ENCODE measurements at places on chromosomes 2 and 18. TPM values are rescaled to one million over a fixed set of nuclear protein-coding genes. Genes with fewer than 3 reads are reported as not detected.
A peak's percentile ranks its signal among the peaks of the same experiment; 100 is the strongest.

The DPYSL5 gene
- total RNA-seq, result not detected

DNA sequence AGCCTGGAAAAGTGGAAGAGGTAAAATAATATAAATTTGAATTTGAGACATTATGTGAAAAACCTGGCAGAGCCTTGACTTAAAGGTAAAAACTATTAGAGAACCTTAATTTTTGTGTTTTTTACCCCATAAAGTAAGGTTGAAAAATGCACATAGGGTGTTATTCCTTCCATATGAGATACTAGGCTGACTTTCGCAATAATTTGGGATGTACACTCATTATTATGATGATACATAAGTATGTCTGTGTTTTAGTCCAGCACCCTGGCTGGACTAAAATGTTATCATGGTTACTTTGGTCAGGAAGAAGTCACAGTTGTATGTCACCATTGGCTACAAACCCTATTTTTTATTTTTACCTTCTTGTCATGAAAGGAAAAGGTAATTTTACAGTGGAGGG is 19.8 kb downstream of the NEMP2 start:
- no peak for DNase-seq

- DNase-seq, result no peak
Observed at GRCh38 chr2:168765401-168765800, 37.0 kb upstream of the NOSTRIN start.

- no peak for DNase-seq
Observed at GRCh38 chr2:98468621-98469236, 24.1 kb downstream of the INPP4A start.

- no peak for DNase-seq
Observed at GRCh38 chr2:167157523-167157922, 269.2 kb downstream of the XIRP2 start.

The DLGAP1 gene
- 0.05 TPM for total RNA-seq

The LIMS3 gene
- 3.1 TPM for total RNA-seq

The LHCGR gene
- total RNA-seq, result not detected

DNA sequence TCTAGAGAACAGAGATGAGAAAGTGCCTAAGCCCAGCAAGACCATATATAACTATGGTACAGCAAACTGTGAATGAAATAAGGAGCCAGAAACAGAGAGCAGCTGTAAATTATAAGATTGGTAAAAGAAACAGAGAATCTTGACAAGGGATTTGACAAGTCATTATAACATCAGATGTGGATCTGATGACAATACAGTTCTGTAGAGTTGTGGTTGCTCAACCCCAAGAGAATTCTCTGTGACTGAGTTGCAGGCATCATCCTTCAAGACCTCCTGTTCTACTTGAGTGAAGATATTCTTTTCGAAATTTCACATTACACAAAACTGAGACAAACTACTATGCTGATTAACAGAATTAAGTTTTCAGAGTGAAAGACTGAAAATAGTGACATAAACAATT is 343.1 kb upstream of the SLC39A10 start:
- DNase-seq, result no peak

The HK2 gene
- 13.8 TPM for total RNA-seq

The LBX2 gene
- 1.0 TPM for total RNA-seq

DNA sequence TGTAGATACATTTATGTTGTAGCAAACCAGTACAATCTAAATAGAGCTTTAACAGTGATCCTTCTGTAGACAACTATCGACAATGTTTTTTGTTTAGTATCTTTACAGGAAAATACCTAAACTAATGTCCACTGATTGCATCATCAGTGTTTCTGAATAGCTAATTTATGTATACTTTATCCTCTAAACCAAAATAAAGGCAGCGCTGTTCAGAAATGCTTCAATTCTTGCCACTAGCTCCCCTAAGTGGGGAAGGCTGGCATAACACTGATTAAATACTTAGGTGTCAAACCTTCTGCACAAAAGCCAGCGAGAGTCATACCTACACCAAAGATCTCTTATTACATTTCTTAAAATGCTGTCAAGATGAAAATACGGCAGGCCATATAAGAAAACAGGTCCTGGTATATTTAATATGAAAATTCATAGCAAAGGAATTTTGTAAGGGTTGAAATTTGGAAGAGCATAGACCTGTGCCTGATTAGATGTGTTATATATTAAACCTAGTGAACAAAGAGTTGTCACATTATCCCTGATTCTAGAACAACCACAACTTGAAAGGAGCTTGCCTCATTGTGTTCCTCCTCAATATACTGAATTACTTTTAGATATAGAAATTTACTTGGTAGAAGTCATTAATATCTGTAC is 1693.4 kb upstream of the SLC39A10 start:
- no peak for DNase-seq

GRCh38 chr18:67380867-67381266 is 135.7 kb downstream of the DSEL start:
- no peak for DNase-seq

The CRYGC gene
- not detected for total RNA-seq

- DNase-seq, result no peak
Observed at GRCh38 chr2:139217641-139218040, 437.5 kb upstream of the NXPH2 start.

The NPC1 gene
- total RNA-seq, result 36.5 TPM

GRCh38 chr2:187319441-187320108 is 128.5 kb downstream of the CALCRL start:
- no peak for DNase-seq

DNA sequence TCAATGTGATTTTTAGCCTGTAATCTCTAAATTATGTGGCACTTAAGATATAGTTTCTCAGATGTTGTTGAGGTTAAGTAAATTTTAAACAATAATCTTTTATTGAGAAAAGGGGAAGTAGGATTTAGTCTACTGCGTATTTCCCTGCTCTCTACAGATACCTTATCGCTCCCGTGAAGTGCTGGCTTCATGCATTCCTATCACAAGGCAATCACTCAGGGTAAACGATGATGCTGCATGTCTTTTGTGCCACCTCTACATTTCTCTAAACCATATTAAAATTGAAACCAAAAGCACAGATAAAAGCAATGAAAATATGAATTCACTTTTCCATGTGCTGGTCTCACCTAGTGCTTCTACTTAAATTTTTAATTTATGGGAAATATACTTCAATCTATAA is 14.4 kb upstream of the RPE start:
- DNase-seq, result no peak

- DNase-seq, result no peak
Observed at GRCh38 chr18:23166891-23167541, 31.7 kb downstream of the CABLES1 start.

GRCh38 chr2:229124136-229124535 is 147.0 kb downstream of the PID1 start:
- DNase-seq, result no peak

The PID1 gene
- total RNA-seq, result not detected

DNA sequence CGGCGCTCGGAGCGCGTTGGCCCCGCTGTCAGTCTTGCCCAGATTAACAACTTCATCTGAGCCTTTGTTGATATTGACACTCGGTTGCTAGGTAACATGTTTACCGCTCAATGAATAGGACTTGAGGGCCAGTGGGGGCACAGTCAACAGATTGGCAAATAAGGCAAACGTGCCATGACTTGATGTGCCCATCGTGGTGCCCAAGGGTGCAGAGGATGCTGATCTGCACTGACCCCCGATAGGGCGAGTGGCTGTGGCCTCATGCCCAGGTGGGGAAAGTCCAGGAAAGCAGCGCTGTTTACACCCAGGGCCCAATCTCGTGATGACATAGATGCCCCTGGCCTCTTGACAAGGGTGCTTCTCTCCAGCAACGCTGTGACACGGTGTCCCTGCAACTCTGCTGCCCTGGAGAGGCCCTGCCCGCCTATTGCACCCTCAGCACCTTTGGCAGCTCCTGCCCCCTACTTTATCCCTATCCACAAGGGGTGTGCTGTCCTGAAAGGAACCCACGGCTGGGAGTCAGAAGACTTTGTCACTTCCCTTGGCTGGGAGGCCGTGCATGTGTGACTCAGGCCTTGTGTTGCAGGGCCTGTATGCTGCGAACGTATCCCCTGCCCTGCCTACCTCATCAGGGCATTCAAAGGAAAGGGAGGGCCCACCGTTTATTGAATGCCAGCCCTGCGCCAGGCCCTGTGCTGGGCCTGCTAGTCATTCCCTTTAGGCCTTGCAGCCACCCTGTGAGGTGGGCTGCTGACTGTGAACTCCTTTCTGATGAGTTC is 158.0 kb downstream of the INHBB start:
- no peak for DNase-seq

DNA sequence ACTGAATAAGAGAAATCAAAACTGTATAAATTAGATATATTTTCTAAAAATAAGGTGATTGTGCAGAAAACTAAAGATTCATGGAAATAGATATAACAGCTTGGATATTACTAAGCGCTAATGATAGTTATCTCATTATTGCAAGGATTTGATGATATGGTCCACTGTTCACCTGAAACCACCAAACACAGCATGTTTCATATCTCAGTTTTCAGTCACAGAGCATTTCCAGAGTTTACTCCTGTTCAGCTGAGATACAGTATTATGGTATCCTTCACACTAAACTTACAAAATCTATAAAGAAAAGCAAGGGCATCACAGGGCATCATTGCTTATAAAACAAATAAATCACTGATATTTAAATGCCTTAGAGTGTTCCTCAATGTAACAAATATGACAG is 591.6 kb downstream of the ERBB4 start:
- no peak for DNase-seq

DNA sequence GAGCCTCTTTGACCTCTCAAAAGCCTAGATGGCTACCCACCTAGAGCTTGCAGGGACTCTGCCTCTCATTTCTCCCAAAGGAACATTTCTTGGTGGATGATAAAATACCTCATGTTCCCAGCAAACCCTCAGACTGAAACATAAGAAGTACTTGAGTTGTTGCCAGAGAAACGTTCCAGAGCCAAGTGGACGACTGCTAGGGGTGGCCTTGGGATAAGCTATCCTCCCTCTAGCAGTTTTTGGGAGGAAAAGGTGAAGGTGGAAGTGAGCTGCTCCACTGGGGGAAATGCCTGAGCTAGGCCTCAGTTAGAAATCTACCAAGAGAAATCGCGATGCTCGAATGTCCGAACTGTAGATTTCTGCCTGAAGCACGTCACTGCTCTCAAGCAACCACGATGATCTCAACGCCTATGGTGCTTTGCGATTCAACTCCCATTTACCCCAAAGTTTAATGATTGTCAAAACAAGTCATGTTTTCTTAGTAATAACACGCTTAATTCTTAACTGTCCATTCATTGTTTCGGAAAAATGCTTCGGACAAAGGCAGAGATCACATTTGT is 91.5 kb downstream of the CCBE1 start:
- no peak for DNase-seq

DNA sequence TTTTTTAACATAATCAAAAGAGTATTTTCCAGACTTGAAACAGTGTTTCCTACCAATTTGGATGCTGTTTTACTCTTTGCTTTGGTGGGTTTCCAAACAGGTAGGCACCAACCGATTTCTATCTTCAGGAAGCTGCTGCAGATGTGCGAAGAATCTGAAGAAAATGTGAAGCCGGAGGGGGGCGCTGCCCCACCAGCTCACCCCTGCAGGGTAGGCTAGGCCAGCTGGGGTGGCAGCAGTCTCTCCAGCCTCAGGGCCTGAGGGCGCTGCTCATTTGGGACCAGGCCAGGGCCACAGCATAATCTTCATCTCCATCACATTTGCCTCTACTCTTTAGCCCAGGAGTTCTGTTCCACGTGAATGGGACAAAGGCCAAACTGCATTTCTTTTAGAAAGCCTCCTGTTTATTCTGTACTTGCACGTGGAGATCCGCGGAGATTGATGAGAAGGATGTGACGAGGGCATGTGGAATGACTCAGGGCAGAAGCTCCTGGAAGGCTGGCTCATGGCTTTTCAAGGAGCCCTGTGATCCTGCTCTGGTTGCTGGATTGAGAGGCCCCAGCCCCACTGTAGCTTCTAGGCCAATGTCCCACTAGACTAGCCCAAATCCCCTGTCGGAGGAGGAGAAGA is 84.2 kb upstream of the FAM136A start:
- peak; percentile 79 for DNase-seq

DNA sequence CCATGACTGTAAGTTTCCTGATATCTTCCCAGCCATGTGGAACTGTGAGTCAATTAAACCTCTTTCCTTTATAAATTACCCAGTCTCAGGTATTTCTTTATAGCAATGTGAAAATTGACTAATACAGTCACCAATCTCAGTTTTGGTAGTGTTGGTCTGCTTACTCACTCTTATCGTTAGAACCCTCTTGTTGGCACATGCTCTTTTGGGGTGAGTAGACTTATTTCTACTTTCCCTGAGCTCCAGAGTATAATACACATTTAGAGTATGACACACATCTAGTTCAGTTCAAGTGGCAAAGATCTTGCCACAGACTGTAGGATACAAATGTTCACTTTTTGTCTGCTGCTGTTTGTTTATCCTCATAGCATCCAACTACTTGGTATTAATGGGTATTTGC is 347.5 kb upstream of the CELF4 start:
- DNase-seq, result no peak

DNA sequence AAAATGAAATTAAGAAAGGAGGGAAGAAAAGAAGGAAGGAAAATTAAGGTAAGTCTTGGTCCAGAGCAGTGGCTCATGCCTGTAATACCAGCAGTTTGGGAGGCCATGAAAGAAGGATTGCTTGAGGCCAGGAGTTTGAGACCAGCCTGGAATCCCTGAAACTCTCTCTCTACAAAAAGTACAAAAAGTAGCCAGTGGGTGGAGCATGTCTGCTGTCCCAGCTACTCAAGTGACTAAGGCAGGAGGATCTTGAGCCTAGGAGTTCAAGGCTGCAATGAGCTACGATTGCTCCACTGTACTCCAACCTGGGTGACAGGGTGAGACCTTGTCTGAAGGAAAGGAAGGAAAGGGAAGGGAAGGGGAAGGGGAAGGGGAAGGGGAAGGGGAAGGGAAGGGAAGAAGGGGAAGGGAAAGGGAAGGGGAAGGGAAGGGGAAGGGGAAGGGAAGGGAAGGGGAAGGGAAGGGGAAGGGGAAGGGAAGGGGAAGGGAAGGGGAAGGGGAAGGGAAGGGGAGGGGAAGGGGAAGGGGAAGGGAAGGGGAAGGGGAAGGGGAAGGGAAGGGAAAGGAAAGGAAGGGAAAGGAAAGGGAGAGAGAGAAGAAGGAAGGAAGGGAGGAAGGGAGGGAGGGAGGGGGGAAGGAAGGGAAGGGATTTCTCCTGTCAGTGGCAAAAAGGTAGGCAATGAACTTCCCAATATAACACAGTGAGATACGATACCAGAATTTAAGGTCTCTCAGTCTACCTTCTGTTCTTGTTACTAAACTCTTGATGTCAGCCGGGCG is 412.8 kb downstream of the CMPK2 start:
- no peak for DNase-seq

The AGXT gene
- total RNA-seq, result not detected

The ADD2 gene
- not detected for total RNA-seq

DNA sequence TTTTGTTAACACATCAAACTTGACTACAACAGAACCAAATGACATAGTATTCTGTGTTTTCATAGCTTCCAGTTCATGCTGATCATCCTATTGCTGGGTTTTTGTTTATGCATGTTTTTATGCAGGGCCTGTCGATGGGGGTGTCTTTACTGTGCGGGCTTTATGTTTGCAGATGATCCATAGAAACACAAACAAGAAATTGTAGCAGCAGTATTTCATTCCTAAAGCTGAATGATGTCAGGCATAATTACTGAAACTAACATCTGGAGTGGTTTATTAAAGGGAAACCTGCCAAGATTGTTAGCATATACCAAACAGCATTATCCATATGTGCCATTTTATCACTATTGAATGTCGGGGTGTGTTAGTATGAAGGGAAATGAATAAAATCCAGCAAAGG is 129.7 kb downstream of the PTPRM start:
- DNase-seq, result no peak

GRCh38 chr2:11980809-11981208 is 234.4 kb downstream of the LPIN1 start:
- no peak for DNase-seq

All from osteocyte (in vitro differentiated cells).